ENCODE measurements at places on chromosomes 7 and 10.

DNA sequence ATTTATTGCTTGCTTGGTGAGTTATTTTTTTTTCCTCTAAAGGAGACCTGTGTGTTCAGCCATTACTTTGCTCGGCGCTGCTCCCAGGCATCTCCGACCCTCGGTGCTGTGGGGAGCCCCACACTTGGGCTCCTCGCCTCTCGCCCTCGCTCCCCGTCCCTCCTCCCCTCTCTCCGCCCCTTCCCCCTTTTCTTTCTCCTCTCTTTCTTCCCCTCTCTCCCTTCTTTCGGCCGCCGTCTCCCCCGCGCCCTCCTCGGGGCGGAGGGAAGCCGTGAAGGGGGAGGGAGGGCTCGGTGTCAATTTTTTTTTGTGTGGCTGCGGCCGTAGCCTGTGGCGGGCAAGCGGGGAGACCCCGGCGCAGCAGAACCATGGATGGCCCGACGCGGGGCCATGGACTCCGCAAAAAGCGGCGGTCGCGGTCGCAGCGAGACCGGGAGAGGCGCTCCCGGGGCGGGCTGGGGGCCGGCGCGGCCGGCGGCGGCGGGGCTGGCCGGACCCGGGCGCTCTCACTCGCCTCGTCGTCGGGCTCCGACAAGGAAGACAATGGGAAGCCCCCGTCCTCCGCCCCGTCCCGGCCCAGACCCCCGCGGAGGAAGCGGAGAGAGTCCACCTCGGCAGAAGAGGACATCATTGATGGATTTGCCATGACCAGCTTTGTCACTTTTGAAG, 1.1 kb downstream of the AUTS2 start:
- no peak for DNase-seq

GRCh38 chr7:106659166-106659962, 1.6 kb downstream of the CCDC71L start:
- DNase-seq: no peak

DNA sequence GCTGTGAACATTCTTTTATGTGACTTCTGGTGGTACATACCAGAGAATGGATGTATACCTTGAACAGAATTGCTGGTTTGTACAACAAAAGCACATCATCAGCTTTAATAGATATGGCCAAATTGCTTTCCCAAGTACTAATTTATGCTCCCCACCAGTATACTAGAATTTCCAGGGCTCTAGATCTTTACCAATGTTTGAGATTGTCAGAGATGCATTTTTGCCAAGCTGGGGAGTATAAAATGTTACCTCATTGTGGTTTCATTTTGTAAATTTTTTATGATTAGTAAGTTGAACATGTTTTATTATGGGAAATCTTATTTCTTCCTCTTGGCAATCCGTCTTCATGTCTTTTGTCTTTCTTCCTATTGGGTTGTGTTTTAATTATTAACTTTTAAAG, 179.9 kb upstream of the TMEM106B start:
- DNase-seq: no peak

GRCh38 chr10:112389271-112389822, 15.4 kb downstream of the ACSL5 start:
- peak; percentile 43 for DNase-seq

DNA sequence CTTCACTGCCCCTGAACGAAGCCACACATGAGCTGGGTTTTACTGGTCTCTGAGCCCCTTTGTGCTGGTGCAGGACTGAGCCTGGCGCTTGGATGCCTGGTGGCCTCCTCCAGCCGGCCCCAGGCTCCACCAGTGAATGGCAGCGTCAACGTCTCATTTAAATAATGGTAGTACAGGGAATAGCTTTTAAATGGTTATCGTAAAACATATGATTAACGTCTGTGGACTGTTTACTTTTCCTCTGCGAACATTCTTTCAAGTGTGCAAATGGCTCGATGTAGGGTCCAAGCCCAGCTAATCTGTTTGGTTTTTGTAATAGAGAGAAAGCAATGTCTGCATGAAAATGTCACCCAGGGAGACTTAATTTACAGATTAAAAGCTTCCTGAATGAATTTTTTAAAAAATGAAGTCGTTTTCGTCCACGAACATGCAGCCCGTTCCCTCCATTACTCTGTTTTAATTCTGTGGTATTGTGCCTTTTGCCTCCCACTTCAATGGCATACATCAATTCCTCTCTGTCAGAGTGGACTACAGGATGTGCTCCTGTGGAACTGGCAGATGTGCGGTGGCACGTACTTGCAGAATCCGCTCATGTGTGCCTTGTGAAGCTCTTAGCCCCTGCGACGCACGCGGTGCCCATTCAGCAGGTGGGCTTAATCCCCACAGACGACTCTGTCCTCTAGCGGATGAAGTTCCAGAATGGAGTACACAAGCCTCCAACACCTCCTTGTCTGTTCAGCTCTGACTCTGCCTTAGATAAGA, 192.7 kb downstream of the TCF7L2 start:
- no peak for DNase-seq

GRCh38 chr10:97318772-97319651, at the start of gene FRAT1:
Gene FRAT1, plus strand, starts transcription at chr10:97319271. Its CDS starts 183 bp downstream, at chr10:97319454.
- DNase-seq: peak; percentile 100

GRCh38 chr10:76301211-76301610, 869.8 kb downstream of the LRMDA start:
- DNase-seq: no peak

DNA sequence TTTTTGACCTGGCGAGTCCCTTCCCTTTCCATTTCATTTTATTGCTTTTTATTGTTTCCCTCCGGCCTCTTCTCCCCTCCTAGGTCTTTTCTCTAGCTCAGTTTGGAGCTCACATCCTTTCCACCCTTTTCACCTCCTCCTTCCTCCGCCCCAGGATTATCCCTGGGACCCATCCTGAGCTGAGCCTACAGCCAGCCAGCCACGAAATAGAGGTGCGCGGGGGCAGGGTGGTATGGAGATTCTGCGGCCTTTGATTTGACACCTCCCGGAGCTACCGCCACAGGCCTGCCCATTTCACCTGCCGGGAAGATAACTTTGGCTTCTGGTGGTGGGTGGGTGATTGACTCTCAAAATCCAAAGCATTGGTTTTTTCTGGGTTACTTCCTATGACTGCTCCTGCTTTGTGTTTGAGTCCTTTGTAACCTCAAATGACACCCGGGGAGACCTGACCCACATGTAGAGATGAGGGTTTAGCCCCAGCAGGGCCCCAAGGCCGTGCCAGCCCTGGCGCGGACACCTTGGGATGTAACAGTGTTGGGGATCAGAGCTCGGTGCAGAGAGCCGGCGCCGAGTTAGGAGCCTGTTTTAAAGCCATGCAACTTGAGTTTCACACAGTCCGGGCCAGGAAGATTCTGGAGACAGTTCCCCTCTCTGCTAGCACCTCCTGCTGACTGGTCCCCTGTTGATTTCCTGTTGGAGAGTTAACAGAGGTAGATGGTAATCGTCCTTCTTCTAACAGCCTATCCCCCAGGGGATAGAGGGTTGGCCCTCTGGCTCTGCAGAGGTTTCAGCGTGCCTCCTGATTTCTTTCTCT, 1.5 kb downstream of the DUSP5 start:
- DNase-seq: no peak

GRCh38 chr7:5691606-5692005, 89.9 kb downstream of the RNF216 start:
- DNase-seq: no peak

- no peak for DNase-seq
Measured at GRCh38 chr10:133359554-133359971, 1.7 kb upstream of the FUOM start.

- no peak for DNase-seq
Measured at GRCh38 chr10:20883552-20883951, 13.6 kb downstream of the NEBL start.

- DNase-seq: no peak
Measured at GRCh38 chr7:136530831-136531230, 337.6 kb upstream of the CHRM2 start.

DNA sequence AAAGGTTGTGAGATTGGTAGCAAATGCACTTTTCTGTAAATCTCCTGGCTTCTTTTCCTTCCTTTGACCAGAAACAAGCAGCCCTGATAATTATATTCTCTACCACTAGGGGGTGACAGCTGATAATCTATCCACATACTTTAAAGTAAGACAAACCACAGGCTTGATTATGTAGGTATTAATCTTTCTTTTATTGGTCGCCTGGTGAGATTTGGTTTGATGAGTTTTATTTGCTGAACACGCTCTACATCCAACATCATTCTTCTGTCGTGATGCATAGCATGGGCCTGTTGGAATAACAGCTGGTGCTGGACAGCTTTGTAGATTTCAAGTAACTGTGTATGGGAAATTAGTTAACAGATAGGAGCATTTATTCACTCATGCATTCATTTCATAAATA, 63.5 kb downstream of the ZNF365 start:
- no peak for DNase-seq

- DNase-seq: no peak
Measured at GRCh38 chr7:118250860-118251494, 26.5 kb downstream of the ANKRD7 start.

DNA sequence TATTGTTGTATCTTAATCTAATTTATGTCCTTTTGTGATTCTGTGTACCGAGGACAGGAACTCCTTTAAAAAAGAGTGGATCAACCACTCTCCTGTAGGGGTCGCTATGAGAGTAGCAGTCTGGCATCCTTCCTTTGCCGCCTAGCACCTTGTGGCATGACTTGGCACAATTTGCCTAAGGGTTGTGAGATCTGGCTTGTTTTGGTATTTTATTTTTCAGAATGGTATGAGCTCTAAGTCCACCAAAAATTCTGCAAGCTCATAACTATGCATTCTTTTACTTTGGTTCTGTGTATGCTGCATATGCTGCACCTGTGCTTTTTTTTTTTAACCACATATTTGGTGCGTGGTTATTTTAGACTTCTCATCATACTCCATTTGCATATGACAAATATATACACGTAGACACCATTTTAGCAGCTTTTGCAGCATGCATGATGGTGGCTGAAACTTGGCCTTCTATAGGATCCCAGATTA, 112.8 kb downstream of the CDK14 start:
- no peak for DNase-seq

GRCh38 chr7:41328131-41328530, 374.8 kb downstream of the INHBA start:
- DNase-seq: no peak

GRCh38 chr7:137371616-137372015, 28.1 kb upstream of the PTN start:
- no peak for DNase-seq

GRCh38 chr7:77235276-77235675, 35.7 kb upstream of the FGL2 start:
- DNase-seq: no peak

DNA sequence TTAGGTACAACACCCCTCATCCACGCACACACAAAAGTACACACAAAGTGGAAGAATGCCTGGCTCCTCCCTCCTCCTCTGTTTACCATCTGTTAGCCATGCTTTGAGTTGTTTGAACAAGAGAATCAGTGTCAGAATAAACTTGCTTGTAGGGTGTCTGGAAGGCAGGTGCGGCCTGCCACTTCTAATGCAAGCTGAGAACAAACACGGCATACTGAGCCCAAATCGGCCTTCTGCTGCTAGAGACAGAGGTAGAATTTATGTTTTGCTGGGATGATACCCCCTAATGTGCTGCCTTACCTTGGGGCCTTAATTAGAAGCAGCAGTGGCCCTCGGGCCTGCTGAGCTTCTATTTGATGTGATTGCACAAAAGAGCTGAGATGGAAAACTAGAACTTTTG, 24.9 kb upstream of the FAM180A start:
- DNase-seq: no peak

DNA sequence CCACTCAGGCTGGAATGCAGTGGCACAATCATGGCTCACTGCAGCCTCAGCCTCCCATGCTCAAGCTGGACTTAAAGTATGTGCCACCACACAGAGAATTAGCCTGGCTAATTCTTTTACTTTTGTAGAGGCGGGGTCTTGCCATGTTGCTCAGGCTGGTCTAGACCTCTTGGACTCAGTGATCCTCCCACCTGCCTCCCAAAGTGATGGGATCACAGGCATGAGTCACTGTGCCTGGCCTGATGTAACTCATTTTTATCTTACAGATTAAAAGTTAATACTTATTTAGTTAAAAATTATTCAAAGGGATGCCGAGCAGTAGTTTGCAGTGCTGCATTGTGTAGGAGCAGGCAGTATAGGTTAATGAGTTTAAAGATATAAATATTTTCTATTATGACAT, 12.6 kb upstream of the PLXDC2 start:
- no peak for DNase-seq

GRCh38 chr10:31064348-31064747, 32.7 kb upstream of the ZNF438 start:
- DNase-seq: no peak

DNA sequence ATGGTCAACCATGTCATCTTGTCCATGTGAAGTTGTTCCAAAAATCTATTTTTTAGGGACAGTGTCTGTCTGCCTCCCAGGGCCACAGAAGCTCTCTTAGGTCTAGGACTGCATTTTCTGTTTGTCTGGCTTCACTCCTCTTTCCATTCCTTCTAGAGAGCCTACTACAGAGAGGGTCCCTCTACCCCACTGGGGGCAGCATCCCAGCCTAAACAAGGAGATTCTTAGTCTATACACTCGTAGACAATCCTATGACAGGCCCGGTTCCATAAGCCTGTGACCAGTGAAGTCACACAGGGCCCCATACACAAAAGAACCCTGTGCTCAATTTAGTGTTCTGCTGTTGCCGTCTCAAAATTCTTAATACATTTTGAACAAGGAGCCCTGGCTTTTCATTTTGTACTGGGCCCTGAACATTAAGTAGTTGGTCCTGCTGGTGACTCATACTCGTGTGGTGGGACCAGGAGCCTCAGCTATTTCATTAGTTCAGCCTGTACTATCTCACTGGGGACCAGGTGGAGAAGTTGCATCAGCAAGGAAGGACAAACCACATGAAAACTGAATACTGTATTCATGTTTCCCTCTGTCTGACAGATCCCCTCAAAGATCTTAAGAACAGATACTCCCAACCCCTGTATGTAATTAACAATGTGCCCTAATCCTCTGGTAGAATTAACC, 23.5 kb upstream of the FAM180A start:
- no peak for DNase-seq

All from naive thymus-derived CD8-positive, alpha-beta T cell (primary cell).